ENCODE measurements at places on chromosomes 7 and 10. TPM values are rescaled to one million over a fixed set of nuclear protein-coding genes. Genes with fewer than 3 reads are reported as not detected.
A peak's percentile ranks its signal among the peaks of the same experiment; 100 is the strongest.

GRCh38 chr10:72616716-72617115, 9.2 kb downstream of the MICU1 start:
- DNase-seq: no peak

DNA sequence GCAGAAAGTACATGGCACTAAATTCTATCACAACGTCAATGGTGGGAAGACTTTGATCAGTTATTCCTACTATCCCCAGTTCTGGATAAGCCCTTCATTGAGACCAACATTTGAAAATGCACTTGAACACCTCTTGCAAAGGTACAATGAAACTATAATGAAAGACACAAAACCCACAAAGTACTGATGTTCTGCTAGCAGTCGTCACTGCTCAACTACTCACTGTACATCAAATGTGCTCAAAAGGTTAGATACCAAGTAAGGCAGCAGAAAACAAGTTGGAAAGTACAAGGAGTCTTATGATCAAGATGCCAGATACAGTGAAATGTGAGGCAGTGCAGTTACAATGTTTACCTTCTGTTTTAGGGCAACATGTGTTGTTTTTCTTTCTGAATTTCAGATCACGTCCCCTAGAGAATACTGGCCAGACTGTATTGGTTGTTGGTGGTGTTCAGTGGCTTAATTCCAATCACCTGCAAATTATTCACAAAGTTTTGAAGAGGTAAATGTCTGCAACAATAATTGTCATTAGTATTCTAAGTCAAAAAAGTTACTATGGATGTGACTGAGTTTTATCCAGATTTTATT, 62.4 kb upstream of the WNT16 start:
- no peak for DNase-seq

MSS51 gene
- total RNA-seq: 3.7 TPM

NXPH1 gene
- total RNA-seq: 47.4 TPM

KAZALD1 gene
- 1.4 TPM for total RNA-seq

TECTB gene
- total RNA-seq: 0.16 TPM

- no peak for DNase-seq
Observed at GRCh38 chr7:96998333-96998732, 7.0 kb upstream of the DLX6 start.

DNA sequence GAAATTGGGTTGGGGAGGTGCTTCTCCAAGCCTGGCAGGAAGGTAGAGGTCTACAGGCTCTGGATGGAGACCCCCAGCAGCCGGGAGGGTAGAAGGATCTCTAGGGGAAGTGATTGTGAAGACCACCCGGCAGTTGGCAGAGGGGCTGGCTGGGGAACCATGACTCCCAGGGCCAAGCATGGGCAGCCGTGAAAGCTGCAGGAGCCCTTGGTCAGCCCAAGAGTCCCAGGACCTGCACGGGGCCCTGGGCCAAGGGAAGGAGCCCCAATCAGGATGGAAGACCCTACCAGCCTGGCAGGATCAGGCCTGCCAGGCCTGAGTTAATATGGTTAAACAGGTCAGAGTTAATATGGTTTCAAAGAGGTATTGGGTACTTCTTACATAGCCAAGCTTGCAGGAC, 126.3 kb upstream of the NANOS1 start:
- no peak for DNase-seq

- DNase-seq: no peak
Observed at GRCh38 chr7:47536661-47537611, 45.0 kb downstream of the TNS3 start.

DNA sequence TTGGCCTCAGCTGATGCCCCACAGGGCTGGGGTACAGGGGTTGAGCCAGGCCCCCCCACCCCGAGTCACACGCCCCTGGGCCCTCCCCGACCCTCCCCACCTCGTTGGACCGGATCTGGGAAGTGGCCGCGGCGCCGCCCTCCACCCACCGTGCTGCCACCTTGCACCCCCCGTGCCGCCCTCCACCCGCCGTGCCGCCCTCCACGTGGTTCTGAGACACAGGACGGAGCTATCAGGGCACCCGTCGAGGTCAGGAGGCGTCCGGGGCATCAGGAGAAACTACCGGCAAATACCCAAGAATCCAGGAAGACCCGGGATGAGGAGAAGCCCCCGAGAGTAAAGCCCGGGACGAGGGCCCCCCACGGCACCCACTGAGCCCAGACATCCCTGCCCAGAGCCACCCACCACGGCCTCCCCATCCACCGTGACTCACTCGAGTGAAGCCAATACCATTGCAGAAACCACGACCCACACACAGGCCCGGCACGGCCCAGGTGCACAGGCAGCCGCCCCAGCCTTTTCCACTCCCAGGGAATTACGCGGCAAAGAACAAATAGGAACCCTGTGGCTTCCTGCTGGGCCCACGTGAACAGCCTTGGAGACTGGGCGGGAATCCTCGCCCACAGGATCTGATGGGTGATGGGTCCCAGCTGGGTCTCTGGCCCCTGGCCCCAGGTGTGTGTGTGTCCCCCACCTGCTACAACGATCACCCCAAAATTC, 34.0 kb downstream of the ADAP1 start:
- DNase-seq: no peak

HNRNPF gene
- total RNA-seq: 110 TPM

- DNase-seq: no peak
Observed at GRCh38 chr10:111522551-111522950, 445.7 kb downstream of the ADRA2A start.

OR2A5 gene
- not detected for total RNA-seq

GRCh38 chr10:123380491-123381085, 226.4 kb downstream of the BUB3 start:
- DNase-seq: no peak

- DNase-seq: no peak
Observed at GRCh38 chr7:6453734-6454133, 6.0 kb upstream of the DAGLB start.

DNA sequence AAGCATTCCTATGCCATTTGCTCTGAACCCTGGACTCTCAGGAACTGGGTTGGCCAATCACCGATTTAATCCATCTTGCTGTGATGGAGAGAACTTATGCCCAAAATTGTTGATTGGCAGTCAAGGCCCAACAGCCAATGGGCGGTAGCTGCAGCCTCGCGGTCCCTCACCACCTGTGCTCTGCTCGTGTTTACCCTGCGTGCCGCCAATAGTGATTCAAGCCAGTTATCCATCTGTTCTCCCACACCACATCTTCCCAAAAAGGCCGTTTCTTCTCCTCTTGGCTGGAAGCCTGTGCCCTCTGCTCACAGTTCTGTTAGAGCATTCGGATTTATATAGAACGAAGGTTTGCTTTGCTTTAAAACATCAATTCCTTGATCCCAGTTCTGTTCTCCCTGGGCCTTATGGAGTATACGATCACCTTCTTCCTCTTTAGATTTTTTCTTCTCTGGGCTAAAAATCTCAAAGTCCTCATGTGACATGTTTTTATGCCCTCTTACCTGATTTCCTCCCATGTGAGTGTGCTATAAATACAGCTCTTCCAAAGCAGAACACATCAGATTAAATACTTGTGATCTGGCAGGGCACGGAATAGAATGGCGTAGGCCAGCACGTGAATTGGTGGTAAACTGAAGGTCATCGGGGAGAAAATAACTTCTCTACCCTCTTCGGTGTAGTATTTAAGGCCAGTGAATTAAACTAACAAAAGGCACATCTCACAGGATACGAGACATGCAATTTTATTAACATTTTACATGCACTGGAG, 212.8 kb downstream of the NSUN6 start:
- no peak for DNase-seq

EEPD1 gene
- total RNA-seq: 27.8 TPM

- peak; percentile 3 for DNase-seq
Observed at GRCh38 chr10:16520900-16521299, 779 bp downstream of the C1QL3 start.
